ENCODE measurements at places on chromosomes 16 and 17. TPM values are rescaled to one million over a fixed set of nuclear protein-coding genes. Genes with fewer than 3 reads are reported as not detected.

DNA sequence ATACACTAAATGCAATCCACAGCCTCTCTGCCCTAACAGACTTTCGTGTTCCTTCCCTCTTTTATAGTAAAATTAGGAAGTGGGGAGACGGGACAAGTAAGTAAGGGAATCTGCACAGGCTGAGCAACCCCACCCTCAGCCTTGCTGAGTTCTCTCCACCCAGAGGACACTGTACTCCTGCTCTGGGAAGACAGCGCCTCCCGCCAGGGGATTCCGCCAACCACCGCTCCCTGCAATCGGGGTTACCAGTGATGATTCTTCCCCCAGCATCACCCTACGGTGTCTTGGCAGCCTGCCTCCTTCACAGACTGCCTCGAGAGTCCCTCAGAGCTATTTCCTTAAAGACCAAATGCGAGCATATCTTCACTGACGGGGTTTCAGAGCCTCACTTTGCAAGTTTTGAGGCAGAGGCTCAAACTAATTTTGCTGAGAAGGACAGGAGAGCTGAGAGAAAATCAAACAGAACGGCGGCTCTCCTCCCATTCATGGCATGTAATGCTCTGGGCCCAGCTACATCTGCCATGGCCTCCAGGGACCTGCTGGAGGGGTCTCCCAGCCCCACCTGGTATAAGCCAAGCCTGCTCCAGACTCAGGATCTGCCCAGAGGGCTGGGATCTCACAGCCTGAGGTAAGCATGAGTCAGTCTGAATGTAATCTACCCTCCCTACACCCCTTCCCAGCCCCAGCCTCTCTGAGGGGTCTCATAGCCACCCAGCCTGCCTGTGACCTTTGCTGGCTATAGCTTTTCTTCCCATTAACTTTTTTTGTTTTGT is 22.7 kb upstream of the ASGR2 start:
- no peak for DNase-seq

DNA sequence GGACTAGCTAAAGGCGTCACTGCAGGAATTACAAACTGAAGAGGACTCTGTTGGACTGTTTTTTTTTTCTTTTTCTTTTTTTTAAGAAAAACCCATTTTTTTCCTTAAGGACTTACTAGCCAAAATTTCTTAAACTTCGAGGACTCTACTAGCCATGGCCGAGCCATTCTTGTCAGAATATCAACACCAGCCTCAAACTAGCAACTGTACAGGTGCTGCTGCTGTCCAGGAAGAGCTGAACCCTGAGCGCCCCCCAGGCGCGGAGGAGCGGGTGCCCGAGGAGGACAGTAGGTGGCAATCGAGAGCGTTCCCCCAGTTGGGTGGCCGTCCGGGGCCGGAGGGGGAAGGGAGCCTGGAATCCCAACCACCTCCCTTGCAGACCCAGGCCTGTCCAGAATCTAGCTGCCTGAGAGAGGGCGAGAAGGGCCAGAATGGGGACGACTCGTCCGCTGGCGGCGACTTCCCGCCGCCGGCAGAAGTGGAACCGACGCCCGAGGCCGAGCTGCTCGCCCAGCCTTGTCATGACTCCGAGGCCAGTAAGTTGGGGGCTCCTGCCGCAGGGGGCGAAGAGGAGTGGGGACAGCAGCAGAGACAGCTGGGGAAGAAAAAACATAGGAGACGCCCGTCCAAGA is 878 bp downstream of the HEXIM1 start:
- DNase-seq = peak; percentile 86

GRCh38 chr16:13961099-13961811 is 41.3 kb downstream of the ERCC4 start:
- DNase-seq = no peak

Gene TMIGD1
- not detected for polyA plus RNA-seq

DNA sequence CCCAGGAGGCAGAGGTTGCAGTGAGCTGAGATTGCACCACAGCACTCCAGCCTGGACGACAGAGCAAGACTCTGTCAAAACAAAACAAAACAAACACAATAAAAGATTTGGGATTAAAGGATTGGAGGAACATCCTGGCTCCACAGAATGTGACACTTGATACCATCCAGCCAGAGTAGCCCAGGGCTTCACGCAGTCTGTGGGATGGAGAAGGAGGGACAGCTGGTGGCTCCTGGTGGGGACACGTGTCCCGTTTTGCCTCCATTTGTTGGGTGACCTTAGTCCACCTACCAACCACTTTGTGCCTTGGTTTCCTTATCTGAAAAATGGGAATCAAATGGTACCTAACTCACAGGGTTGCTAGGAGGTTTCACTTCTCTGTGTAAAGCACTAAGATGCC is 12.4 kb upstream of the CYB561 start:
- DNase-seq = no peak

DNA sequence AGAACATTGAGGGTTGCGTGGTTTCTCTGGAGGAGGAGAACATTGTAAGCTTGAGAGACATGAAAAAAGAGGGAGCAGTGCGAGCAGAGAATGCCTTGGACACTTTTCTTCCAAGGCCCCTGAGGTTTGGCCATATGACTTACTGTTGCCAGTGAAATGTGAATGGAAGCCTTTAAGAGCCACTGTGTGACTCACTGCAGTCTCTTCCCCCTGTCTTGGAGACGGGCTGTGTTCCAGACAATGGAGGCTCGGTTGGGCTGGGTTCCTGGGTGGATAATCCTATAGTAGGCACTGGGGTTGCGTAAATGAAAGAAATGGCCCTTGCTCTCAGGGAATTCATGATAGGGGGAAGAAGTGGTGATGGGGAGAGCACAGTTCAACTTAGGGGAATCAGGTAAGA is 75.5 kb downstream of the SHISA9 start:
- no peak for DNase-seq

DNA sequence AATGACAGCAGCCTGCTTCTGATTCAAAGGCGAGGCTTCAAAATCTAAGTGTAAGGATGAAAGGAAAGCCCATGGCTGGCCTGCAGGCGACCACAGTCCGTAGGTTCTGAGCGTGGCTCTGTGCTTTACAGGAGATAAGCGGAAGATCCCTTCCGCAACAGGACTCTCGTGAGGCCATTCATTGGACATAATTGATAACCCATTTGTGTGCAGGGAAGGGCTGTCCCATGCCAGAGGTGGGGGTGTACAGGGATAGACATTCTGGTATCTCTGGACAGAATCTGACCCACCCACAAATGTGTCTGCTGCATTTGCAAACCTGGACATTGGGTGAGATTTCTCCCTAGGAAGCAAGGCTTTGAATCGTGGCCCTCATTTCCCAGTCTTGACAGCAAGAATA is 4.0 kb downstream of the CYB561 start:
- DNase-seq = no peak

DNA sequence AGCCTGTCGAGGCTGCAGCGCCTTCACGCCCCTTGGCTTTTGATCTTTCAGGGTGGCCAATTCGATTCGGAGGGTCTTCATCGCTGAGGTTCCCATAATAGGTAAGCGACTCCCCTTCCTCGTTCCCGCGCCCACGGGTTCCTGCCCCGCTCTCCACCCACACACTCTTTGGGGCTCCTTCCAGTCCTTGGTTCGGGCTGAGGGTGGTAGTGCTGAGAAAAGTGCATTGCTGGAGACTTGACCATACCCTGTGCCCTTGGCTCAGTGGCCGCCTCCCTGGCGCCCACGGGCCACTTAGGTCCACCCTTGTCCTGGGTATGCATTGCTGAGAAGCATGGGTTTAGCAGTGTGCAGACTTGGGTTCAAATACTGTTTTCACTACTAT is 491 bp downstream of the POLR2C start:
- no peak for DNase-seq

Gene GDPD1
- polyA plus RNA-seq = 0.53 TPM

Gene CMTM4
- polyA plus RNA-seq = 18.4 TPM

DNA sequence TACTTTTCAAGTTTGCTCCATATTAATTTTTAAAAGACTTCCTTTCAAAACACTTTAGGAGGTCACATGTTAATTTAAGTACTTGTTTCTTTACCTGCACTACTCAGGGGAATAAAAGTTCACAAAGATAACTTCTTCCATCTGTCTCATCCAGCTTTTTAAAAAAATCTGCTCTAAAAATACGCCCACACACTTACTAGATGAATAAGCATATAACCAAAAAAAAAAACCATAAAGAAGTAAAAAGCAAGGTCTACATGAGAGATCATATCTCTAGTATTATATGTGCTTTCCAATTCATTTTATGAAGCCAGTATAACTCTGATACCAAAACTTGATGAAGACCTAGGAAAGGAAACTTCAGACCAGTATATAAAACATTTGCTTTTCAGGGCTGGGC is 17.2 kb downstream of the SKAP1 start:
- no peak for DNase-seq

GRCh38 chr17:2906901-2907300 is 110.7 kb downstream of the RAP1GAP2 start:
- DNase-seq = no peak

Gene RNF43
- 6.2 TPM for polyA plus RNA-seq

DNA sequence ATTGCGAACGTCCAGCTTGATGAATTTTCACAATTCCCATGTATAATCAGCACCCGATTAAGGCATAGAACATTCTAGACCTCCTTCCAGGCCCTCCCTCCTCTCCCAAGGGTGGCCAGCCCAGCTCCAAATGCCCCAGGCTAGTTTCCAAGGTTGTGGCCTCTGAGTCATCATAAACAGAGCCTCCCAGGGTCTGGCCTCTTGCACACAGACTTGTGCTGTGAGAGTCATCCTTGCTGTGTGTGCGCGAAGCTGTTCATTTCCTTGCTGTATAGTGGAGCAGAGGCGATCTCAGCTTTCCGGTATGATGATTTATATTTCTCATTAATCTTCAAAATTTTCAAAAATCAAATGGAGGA is 20.5 kb upstream of the JPH3 start:
- peak; percentile 32 for DNase-seq

DNA sequence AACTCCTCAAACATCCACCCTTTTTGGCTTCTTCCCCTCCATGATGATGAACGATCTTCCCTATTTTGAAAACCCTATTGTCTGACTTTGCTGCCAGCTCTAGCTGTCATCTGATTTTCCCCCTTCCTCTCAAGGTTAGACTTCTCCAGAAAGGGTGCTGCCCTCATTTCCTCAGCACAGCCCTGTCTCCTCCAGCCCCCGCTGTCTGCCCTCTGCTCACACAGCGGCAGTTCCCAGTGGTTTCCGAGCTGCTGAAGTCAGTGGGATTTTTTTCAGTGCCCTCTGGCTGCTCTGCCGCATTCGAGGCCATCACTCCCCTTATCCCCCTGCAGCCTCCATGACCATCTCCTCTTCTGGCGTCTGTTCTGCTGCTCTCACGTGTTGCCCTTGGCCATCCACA is 26.6 kb upstream of the C17orf107 start:
- DNase-seq = no peak

DNA sequence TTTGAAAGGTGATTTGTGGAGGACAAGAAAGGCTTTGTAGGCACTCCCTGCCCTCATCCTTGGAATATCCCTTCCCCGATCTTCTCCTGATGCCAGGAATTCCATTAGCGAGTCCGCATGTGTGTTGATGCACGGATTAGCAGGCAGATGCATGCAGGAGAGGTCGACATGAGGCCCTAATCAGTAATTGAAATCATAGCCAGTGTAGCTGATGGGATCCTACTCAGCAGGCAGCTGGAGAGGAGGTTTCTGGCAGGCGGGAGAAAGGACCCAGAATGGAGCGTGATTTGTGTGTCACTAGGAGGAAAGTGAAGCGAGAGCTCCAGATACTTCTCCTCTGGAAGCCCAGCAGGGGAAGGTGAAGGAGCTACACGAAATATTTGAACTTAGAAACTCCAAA is 196.3 kb upstream of the CDH11 start:
- DNase-seq = no peak

Gene TMED6
- polyA plus RNA-seq = 45.5 TPM

Gene LRRC37A
- 1.6 TPM for polyA plus RNA-seq

Gene MEIOB
- polyA plus RNA-seq = not detected

All from pancreas (tissue), 10 donors.